NCI-H1105 (cell line): ENCODE measurements at places on chromosomes 11 and 22.
A peak's percentile ranks its signal among the peaks of the same experiment; 100 is the strongest.

GRCh38 chr11:89201138-89201537 lies 23.5 kb downstream of the TYR start:
- DNase-seq, result no peak

GRCh38 chr11:83303316-83303715 lies 17.1 kb upstream of the CCDC90B start:
- peak; percentile 75 for DNase-seq

GRCh38 chr11:133955945-133956421 lies 785 bp downstream of the IGSF9B start:
- no peak for DNase-seq

- DNase-seq, result no peak
These were observed 38.3 kb upstream of the TH start for GRCh38 chr11:2209900-2210321.

DNA sequence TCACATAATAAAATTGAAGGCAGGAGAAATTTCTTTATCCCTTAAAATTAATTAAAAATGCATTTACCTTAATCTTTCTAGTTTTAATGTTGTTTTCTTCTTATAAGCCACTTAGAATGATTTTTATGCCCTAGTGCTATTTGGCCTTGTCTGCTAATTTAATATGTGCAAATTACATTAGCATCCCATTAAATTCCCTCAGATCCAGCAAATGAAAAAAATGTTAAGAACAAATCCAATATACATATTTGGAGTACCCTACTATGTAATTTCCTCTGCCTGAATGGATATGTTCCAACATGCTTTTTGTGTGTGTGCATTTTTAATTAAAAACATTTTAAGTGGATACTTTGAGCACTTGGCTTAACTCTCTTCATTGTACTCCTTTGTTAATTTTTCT lies 56.9 kb downstream of the TNRC6B start:
- no peak for DNase-seq

- no peak for DNase-seq
These were observed 93.8 kb upstream of the BMAL1 start for GRCh38 chr11:13183826-13184196.

GRCh38 chr11:14424096-14424495 lies 65.1 kb upstream of the RRAS2 start:
- DNase-seq, result no peak
